ENCODE measurements at places on chromosomes 7 and 10.

- no peak for DNase-seq
These were observed 36.4 kb downstream of the IL2RA start for GRCh38 chr10:6025683-6026255.

- no peak for DNase-seq
These were observed 96.3 kb downstream of the CPXM2 start for GRCh38 chr10:123795196-123795780.

GRCh38 chr10:72875250-72876055 is 18.1 kb upstream of the OIT3 start:
- DNase-seq, result peak; percentile 54

DNA sequence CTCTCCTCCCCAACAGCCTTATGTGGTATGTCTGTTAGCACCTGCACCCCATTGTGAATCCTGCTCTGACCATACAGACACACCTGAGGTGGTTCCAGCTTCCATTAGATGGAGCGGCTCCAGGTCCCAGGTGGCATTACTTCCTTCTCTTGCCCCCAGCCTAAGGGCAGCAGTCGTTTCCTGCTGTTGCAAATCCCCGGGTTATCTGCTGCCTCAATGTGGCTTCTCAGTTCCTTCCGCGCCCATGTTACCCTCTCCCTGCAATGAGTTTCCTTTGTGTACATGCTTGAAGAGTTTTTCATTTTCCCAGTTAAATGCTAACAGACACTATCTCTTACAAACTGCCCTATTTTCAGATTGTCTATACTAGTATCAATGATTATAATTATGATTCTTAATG is 62.8 kb upstream of the PRKCQ start:
- no peak for DNase-seq

- DNase-seq, result no peak
These were observed 28.7 kb downstream of the KLF6 start for GRCh38 chr10:3756360-3756740.
